ENCODE measurements at places on chromosomes 16 and 17. TPM values are rescaled to one million over a fixed set of nuclear protein-coding genes. Genes with fewer than 3 reads are reported as not detected.

Gene CCL7
- total RNA-seq, result not detected

- H3K27me3 ChIP-seq, result no peaks in the 10 kb centered on the region
- H3K36me3 ChIP-seq, result no peaks in the 10 kb centered on the region
- no peak overlapping the region for H3K4me3 ChIP-seq
Observed at GRCh38 chr17:55580596-55581133, 69.4 kb upstream of the SMIM36 start.

DNA sequence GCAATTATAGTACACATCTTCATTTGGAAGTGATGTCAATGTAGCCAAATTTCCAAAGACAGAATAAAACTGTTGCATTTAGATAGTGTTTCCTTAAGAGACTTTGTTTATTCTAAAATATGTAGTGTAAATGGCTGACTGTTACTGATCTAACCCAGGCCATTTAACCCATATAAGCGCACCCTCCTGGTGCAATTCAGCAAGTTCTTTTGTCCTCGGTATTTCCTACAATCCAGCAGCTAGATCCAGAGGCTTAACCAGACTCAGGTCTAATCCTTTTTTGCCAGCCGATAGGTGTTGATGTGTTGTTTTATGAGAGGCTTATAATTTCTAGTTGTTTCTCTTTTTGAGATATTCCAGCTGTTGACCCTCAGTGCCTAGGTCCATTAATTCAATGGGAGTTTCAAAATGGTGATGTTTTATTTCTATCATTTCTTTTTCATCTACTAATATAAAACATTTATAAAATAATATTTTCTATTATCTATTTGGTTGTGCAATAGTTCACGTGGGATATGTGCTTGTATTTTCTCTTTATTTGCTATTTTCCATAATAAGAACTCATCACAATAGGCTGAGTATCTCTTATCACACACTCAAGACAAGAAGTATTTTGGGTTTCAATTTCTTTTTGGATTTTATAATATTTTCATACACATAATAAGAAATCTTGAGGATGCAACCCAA lies 14.5 kb downstream of the ABCA9 start:
- no peak for DNase-seq
- no peak overlapping the region for H3K27ac ChIP-seq
- H3K4me1 ChIP-seq, result no peaks in the 10 kb centered on the region
- no peaks in the 10 kb centered on the region for H3K27me3 ChIP-seq

DNA sequence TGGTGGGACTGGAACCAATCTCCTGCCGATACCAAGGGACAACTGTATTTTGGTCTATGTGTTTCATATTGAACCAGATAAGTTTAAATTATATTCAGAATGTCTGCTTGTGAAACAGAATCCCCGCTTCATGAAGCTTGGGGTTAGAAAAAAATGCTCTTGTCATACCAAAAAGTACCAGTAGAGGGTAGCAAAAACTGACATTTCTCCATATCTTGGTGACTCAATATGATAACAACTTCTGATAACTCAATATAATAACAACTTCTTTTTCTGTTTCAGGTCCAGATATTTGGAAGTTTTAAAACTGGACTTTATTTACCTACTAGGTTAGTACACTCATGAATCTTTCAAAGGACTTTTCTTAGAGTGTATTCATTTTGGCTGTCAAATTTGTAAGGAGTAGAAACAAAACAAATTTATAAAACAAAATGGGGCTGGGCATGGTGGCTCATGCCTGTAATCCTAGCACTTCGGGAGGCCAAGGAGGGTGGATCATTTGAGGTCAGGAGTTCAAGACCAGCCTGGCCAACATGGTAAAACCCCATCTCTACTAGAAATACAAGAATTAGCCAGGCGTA lies 52.3 kb upstream of the ADCY7 start:
- no peak overlapping the region for H3K4me3 ChIP-seq
- peaks cover 14% of the 10 kb centered on the region for H3K4me1 ChIP-seq
- H3K36me3 ChIP-seq, result peaks cover 21% of the 10 kb centered on the region
- H3K27ac ChIP-seq, result no peak overlapping the region
- peak; percentile 87 for DNase-seq
- no peaks in the 10 kb centered on the region for H3K27me3 ChIP-seq

Gene SP6
- total RNA-seq, result 0.22 TPM

Data from spinal cord (tissue), 10 donors.